Cardiac septum (tissue), 1 donor: ENCODE measurements at places on chromosomes 4 and X.

- DNase-seq, result no peak
Measured at GRCh38 chr4:123520325-123520724, 123.7 kb downstream of the SPRY1 start.

GRCh38 chr4:170591076-170591475, 501.3 kb upstream of the AADAT start:
- DNase-seq, result no peak

DNA sequence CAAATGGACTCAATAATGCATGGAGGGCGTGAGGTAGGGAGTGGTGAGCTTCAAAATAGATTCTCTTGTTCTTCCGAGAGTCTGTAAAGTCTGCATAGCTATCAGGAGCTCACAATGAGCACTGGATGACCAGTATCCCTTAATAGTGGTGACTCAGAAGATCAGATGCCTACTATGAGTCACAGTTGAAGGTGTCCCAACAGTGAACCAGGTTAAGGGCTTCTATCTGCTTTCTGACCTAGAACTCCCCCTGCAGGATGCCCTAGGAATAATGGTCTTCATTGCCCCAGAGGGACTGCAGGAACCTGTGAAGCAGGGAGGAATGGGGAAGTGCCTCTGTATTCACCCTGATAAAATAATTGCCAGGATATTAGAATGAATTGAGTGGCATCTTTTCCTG, 22.1 kb downstream of the DGKK start:
- no peak for DNase-seq

DNA sequence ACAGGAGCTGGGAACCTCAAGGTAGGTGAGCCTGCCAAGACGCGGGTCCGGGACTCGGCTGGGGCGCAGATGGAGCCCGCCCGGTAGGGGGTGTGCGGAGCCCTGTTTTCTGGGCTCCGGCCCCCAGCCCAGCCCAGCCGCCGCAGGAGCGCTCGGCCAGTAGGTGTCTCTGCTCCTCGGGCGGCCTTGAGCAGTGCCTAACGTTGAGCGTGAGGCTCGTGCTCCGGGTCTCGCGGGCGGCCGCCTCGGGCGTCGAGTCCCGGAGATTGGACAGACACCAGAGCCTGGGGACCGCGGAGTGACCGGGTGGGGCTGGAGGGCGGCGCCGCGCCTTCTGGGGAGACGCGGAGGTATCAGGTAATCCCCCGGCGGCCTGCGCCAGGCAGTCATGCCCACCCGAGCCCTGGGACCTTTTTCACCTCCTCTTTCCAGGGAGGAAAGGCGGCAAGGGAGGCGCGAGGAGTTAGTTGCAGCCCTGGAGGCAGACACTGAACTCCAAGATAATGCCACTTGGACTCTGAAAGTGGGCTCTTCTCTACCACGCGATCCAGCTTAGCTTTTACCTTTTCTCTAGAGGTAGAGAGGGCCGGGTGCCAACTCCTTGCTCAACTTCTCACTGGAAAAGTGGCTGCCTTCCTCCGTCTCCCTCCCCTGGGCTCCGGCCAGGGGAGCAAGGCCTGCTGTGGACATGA, 14.5 kb upstream of the FGG start:
- DNase-seq, result no peak

- no peak for DNase-seq
Measured at GRCh38 chr4:102705391-102705935, 55.3 kb downstream of the MANBA start.

GRCh38 chr4:30720021-30720660, at the start of gene PCDH7:
PCDH7 (plus strand) TSS chr4:30720369; CDS start chr4:30721423, 1,054 bp downstream.
- no peak for DNase-seq

- no peak for DNase-seq
Measured at GRCh38 chr4:112316360-112316759, 19.2 kb downstream of the ALPK1 start.

DNA sequence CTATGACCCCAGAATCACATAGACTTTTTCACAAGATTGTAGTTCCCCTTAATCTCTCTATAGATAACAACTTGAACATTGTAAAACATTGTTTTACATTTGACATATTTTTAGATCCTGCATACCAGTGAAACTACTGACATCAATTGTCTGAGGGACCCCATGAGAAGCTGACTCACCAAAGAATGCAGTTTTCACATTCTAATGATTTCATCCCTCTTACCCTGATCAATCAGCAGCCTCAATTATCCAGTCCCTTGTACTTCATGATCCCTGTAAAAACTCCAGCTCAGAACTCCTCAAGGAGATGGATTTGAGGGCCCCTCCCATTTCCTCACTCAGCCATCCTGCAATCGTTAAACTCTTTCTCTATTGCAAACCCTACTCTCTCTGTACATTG, 411.0 kb upstream of the NDST3 start:
- no peak for DNase-seq

- DNase-seq, result no peak
Measured at GRCh38 chr4:44927399-44928380, 201.3 kb upstream of the GNPDA2 start.

DNA sequence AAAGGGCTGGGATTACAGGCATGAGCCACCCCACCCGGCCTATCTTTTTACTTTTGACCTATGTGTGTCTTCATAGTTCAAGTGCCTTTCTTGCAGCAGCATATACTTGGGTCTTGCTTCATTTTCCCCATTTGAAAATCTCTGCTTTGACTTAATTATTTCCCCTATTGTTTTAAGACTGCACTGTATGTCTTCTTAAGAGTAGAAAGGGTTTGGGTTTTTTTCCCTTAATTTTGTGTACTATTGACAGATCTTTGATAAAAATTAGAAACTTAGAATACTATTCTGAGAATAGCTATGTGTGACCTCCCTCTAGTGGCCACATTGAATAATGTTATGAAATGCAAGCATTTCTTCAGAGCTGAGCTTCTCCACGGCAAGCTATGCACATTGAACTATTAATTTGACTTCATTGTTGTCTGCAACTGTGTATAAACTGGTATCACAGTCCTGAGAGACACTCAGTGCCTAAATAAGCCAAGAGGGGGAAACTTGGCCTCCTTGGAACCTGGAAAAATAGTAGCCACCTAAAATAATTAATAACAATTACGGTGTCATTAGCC, 8.7 kb upstream of the SLC25A4 start:
- no peak for DNase-seq

- no peak for DNase-seq
Measured at GRCh38 chr4:155885666-155886065, 17.8 kb upstream of the TDO2 start.

GRCh38 chr4:162909952-162910351, 256.7 kb downstream of the NAF1 start:
- no peak for DNase-seq

GRCh38 chr4:38662522-38663089, 1.4 kb upstream of the KLF3 start:
- DNase-seq, result no peak

DNA sequence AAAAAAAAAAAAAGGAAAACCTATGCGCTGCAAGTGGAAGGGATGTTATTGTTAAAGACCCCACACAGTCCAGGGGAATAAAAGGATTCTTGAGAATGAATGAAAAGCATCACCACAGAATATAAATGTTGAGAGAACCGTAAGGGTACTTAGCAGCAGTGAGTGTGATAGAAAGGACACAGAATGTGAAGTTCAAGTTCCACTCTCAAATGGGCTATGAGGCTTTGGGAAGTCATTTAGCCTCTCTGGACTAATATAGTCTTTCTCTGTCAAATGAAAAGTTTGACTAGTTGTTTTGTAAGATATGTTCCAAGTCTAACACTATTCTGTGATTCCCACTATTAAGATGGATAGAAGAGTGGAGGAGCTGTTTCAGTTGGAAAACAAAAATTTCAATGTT, 35.8 kb upstream of the MAML3 start:
- DNase-seq, result no peak

- no peak for DNase-seq
Measured at GRCh38 chrX:108123591-108124366, 32.2 kb downstream of the ATG4A start.

- no peak for DNase-seq
Measured at GRCh38 chr4:173477016-173477415, 53.0 kb downstream of the HAND2 start.

- no peak for DNase-seq
Measured at GRCh38 chr4:168506014-168506413, 9.2 kb downstream of the PALLD start.
